ENCODE measurements at places on chromosomes 1 and 21.

GRCh38 chr1:197451381-197451780 is 183.3 kb downstream of the CRB1 start:
- no peak for DNase-seq

GRCh38 chr1:182909578-182909977 is 43.4 kb downstream of the SHCBP1L start:
- no peak for DNase-seq

DNA sequence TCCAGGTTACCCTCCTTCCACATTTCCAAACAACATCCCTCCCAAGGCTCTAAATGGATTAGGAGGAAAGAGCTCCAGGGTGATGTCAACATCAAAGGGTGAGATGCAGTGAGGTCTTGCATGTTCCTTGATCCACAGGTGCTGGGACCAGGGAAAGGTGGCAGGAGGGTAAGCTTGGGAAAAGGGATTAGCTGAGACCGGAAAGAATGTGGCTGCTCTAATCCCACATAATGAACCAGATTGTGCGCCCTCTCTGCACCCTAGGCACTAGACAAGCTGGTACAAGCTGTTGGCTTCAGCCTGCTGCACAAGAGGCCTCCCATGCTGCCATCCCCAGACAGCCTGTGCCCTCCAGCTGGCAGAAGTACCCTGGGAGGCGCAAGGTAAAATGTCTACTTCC is 34.9 kb downstream of the PLXNA2 start:
- no peak for DNase-seq

- DNase-seq, result no peak
These were observed 155.1 kb downstream of the SIPA1L2 start for GRCh38 chr1:232474826-232475225.

GRCh38 chr1:191929383-191929782 is 228.9 kb upstream of the RGS18 start:
- DNase-seq, result no peak

DNA sequence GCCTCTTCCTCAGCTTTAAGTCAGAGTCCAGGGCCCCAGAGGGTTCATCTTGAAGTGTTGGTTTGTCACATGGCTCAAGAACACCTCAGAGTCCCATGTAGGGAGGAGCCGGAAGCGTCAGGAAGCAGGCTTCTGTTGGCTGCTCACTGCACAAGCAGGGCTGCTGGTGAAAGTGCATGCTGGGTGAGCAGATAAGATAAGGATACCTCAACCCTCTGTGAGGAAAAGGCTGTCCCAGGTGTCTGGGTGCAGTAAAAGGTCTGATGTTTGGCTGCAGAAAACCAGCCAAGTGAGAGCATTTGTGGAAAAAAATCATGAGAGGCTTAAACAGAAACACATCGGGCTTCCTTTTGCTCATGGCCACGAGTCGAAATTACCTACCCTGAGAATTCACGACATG is 6.2 kb upstream of the TEX35 start:
- DNase-seq, result no peak

DNA sequence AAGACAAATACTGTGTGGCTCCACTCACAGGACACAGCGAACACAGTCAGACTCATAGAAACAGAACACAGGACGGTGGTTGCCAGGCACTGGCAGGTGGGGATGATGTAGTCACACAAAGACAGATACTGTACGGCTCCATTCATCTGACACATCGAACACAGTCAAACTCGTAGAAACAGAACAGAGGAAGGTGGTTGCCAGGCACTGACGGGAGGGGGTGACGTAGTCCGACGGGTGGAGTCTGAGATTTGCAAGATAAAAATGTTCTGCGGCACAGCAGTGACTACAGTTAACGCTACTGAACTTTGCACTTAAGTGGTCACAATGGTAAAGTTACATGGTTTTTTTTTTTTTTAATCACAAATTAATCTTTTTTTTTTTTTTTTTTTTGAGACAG is 18.7 kb downstream of the C21orf58 start:
- no peak for DNase-seq

DNA sequence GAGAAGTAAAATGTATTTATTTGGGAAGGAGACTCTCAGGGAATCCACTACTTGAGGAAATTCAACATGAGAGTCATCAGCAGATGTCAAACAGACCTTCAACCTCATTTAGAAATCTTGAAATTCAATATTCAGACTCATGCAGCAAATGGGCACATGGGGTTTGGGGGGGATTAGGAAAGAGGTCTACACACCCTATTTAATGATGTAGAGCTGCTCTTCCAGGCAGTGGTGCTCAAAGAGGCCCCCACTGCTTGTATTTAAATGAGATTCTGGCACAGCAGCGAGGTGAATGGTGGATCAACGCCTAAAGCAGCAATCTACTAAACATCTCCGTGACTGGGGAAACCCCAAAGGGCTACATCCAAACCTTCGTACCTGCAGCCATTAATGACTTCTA is 213.2 kb upstream of the C8B start:
- no peak for DNase-seq

DNA sequence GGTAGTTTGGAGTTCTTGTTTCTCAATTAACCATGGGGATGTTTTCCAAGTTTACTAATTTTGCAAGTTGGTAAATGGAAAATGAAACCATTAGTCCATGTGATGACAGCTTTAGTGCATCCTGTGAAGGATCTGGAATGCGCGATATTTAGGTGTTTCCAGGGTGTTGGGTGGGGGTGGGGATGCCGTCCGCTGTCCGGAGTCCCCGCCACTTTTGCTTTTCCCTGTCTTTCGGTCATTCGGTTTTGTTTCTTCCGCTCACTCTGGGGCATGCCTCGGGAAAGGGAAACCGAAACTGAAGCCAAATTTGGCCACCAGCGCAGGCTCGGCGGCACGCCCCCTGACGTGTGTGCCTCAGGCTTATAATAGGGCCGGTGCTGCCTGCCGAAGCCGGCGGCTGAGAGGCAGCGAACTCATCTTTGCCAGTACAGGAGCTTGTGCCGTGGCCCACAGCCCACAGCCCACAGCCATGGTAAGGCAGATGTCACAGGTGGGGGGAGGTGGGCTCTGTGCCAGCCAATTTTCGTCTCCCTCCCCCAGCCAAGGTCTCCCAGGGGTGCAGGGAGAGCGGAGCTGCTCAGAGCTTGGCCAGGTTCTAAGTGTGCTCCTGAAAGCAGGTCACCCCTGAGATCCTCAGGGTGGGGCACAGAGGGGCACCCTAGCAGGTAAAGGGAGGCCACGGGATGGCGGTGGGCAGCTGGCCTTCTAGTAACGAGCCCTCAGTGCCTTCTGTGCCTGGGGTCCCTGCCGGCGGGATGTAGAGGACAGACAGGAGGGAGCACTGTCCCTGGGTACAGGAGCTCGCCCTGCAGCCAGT is at the start of gene ISG15:
TSS of gene ISG15 (plus strand) at position 393 of the 817 bp plus-strand sequence. CDS start at position 470, 77 bp downstream.
- DNase-seq, result peak; percentile 7

DNA sequence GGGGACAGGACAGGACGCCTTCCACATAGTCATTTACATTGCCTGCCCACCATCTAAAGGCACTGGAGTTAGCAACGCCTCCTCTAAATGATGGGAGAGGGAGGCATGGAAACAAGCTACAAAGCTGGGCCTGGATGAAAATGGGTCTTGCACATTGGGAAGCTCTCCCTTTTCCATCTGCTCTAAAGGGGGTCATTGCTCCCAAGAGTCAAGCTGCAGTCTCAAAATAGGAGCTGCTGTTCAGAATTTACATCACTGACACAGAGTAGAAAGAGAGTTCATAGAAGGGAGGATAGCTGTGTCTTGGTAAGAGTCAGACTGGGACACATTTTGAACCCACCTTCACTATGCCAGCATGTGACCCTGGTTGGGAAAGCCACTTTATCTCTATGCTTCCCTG is 26.6 kb downstream of the RCSD1 start:
- DNase-seq, result no peak

- no peak for DNase-seq
These were observed 11.9 kb downstream of the PRXL2B start for GRCh38 chr1:2598329-2598931.

- DNase-seq, result no peak
These were observed 150.9 kb downstream of the HLX start for GRCh38 chr1:221029981-221030649.

DNA sequence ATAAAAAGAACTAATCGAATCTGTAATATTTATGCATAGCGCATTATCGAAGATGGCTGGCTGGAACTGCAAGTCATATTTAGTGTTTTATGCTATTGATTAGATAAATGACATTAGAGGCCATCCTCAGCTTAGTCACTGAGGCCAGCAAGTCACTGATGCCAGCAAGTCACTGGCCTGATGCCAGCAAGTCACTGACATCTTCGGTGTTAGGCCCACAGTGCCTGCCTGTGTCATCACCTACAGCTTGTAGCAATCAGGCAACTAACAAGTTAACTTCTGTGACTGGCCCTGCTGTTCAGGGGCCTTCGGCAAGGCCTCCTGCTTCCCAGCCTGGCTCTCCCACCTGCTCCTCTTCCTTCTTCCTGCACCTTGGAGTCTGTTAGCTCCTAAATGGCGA is 65.6 kb upstream of the SCCPDH start:
- DNase-seq, result no peak

- DNase-seq, result no peak
These were observed 32.8 kb downstream of the RNASEL start for GRCh38 chr1:182556279-182556678.

DNA sequence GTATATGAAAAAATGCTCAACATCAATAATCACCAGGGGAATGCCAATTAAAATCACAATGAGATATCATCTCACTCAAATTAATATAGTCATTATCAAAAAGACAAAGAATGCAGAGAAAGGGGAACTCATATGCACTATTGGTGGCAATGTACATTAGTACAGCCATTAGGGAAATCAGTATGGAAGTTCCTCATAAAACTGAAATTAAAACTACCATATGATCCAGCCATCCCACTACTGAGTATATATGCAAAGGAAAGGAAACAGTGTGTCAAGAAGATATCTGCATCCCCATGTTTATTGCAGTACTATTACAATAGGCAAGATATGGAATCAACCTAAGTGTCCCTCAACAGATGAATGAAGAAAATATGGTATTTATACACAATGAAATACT is 32.1 kb upstream of the TEKT2 start:
- no peak for DNase-seq

DNA sequence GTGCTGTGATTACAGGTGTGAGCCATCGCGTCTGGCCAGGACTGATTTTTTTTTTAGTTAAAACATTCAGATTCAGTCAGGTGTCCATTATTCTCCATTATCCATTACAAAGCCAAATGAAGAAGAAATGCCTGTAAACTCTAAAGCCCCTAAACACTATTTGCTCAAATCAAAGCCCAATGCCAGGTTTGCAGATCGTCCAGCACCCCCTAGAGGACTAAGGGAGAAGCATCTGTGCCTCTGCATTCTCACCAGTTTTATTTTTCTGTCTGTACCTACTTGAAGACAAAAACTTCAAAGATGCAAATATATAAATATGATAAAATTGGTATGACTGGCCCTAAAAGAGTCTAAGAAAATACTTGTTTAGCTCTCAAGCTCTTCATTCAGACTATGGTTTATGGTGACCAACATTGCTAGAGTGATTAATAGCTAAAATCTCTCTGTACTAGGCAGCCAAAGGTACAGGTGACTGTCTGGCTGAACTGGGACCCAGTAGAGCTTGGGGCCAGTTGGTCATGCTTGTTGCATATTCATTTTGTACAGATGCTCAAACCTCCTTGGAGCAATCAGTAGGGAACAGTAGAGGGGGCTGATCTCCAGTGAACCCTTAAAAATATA is 138.4 kb downstream of the SYT2 start:
- DNase-seq, result no peak

- DNase-seq, result no peak
These were observed 52.4 kb upstream of the SLC2A1 start for GRCh38 chr1:43011020-43011419.

DNA sequence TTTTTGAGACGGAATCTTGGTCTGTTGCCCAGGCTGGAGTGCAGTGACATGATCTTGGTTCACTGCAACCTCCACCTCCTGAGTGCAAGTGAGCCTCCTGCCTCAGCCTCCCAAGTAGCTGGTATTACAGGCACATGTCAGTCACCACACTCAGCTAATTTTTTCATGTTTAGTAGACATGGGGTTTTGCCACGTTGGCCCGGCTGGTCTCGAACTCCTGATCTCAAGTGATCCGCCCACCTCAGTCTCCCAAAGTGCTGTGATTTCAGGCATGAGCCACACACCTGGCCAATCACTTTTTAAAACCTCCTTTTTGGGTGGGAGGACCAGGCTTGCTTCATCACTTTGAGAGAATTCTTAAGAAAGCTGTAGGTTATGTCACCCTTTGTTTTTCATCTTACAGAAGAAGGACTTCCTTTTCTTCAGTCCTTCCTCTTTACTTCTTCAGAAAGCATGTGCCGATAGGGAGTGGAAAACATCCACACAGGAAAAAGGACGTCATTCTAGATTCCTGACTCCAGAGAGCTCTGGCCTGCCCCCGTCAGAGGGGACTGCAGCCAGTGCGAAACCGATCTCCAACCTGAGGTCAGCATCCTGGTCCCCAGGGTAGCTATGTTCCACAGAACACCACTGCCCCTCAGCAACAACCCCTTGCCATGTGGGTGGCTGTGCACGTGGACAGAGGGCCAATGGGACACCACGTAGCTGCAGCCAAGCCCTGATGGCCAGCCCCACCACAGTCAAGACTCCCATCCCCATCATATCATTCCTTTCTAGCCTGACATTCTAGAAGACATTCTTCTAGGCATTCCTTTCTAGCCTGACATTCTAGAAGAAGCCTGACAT is 21.9 kb downstream of the NCF2 start:
- DNase-seq, result no peak

DNA sequence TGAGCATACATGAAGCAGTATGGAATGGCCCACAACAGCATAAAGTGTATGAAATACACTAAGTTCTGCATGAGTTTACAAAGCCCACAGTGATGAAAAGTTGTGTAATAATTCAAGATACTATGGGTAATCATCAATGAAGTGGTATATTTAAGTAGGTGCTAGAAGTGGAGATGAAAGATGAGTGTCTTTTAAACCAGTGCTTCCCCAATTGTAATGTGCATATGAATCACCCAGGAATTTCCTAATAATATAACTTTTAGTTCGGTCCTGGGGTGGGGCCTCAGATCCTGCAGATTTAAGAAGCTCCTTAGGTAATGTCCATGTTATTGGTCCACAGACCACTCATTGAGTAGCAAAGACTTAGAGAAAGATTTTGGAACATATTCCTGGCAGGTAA is 184.9 kb downstream of the DUSP10 start:
- DNase-seq, result no peak

DNA sequence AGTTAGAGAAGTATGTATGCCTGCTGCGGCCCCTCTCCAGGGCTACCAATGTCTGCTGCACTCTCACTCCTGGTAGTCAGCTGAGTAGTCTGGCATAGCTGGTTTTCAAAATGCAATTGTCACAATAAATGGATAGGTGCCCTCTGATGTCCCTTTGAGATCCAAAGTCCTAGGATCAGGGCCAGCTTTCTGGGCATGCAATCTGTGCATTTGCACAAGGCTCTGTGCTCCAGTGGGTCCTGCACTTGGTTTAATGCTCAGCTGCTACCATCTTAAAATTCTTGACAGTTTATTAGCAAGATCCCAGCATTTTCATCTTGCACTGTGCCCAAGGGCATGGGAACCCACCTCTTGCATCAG is 233.8 kb downstream of the LTN1 start:
- no peak for DNase-seq

All from NCI-H1436 treated with DMSO at 0.1 percent for 48 hours (cell line).